ENCODE measurements at places on chromosomes 1 and 21.
A peak's percentile ranks its signal among the peaks of the same experiment; 100 is the strongest.

- DNase-seq: no peak
Measured at GRCh38 chr1:112026501-112026900, 37.0 kb upstream of the KCND3 start.

GRCh38 chr1:85569122-85569521, 11.4 kb upstream of the CCN1 start:
- DNase-seq: peak; percentile 44

- DNase-seq: no peak
Measured at GRCh38 chr1:5648410-5649165, 343.6 kb downstream of the NPHP4 start.

- DNase-seq: no peak
Measured at GRCh38 chr21:37294679-37295078, 27.5 kb upstream of the VPS26C start.

DNA sequence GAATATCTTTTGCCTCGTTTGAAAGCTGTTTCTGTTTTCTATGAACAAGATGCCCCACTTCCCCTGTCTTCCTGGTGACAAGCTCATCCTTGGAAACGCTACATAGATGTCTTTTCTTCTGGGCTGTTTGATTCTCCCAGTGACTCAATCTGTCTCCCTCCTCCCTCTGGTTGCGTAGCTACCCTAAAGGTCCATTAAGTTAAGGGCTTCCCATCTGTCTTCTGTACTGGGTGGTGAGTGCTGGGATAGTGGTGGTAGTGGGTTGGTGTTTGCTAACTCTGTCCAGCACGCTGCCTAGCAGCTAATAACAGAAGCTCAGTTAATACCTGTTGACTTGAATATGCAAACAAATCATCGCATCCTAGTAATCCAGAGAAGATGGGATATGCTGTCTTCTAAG, 50.2 kb upstream of the GCLM start:
- no peak for DNase-seq

DNA sequence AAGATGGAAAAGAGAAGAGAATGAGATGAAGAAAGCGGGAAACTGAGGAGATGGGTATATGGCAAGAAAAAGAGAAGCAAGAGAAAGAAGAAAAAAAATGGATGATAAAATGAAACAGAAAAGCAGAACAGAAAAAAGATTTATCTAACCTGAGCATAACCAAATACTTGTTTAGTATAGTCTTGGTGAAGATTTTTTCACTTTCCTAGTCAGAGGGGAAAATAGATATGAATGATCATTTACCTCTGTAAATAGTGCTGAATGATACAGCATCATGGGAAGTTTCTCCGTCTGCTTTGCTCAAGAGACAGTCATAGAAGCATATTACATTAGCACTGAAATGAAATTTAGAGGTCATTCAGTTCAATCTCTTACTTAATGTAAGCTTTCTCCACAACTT, 36.1 kb upstream of the PLPPR4 start:
- no peak for DNase-seq

GRCh38 chr21:24127651-24128050, 1479.6 kb downstream of the MRPL39 start:
- DNase-seq: no peak

DNA sequence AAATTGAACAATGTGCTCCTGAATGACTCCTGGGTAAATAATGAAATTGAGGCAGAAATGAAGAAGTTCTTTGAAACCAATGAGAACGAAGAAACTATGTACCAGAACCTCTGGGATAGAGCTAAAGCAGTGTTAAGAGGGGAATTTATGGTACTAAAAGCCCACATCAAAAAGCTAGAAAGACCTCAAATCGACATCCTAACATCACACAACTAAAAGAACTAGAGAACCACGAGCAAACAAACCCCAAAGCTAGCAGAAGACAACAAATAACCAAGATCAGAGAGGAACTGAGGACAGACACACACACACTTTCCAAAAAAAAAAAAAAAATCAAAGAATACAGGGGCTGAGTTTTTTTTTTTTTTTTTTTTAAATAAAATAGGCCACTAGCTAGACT, 564.2 kb downstream of the SMYD3 start:
- DNase-seq: no peak

GRCh38 chr21:43675871-43676270, 16.5 kb downstream of the RRP1B start:
- DNase-seq: no peak

GRCh38 chr1:2628191-2628932, 4.5 kb downstream of the MMEL1 start:
- DNase-seq: no peak

DNA sequence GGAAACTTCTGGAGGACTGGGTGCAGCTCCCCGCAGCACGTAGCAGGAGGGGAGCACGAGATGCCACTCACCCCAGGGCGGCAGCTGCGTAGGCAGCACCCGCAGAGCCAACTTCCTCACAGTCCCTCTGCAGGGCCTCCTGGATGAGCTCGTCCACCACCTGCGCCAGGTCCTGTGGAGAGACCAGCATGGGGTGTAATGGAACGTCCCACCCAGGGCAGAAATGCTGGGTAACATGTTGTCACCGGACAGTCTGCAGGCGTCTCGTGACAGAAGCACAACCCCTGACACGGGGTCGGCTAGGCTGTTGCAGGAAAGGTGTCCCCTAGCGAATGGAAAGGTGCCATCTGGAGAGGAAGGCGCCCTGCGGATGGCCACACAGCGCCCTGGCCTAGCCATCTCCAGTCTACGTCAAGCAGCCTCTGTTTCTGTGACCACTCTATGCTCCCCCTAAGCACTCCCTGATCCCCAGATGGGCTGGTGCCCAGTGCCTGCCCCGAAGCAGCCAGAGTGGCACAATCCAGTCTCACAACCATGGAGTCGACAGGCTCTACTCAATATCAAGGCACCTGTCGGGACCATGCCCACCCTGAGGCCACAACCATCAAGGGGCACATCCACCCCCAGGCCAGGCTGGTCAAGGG, 21.2 kb downstream of the MCM3AP start:
- no peak for DNase-seq

GRCh38 chr1:158649052-158649451, 37.5 kb downstream of the SPTA1 start:
- DNase-seq: no peak

- DNase-seq: no peak
Measured at GRCh38 chr1:64135462-64136223, 67.8 kb upstream of the UBE2U start.

GRCh38 chr1:240691909-240692705, 80.2 kb upstream of the GREM2 start:
- no peak for DNase-seq

GRCh38 chr1:152983743-152984142, at the start of gene SPRR1A:
SPRR1A (plus strand) TSS chr1:152984081; CDS start chr1:152985231, 1,150 bp downstream.
- DNase-seq: no peak

- no peak for DNase-seq
Measured at GRCh38 chr1:236829085-236829484, 34.0 kb downstream of the MTR start.

GRCh38 chr1:116411784-116412479, 38.9 kb downstream of the ATP1A1 start:
- peak; percentile 34 for DNase-seq

GRCh38 chr1:42305639-42306038, 29.4 kb downstream of the FOXJ3 start:
- no peak for DNase-seq

DNA sequence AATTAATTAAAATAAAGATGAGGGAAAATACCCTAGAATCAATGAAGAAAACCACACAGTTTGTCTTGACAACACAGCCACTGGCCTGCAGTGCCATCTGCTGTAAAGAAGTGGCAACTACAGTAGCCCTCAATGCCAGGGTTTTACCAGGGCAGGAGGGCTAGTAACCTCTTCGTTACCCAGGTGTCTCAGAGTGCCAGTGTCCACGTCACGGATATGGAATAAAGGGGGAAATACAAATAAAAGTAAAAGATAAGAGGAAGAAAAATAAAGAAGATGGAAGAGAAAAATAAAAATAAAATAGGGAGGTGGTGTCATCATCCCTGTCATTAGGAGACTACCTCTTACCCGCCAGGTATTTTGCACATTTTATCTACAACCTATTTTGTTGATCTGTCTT, 14.2 kb upstream of the SLC44A3 start:
- no peak for DNase-seq

DNA sequence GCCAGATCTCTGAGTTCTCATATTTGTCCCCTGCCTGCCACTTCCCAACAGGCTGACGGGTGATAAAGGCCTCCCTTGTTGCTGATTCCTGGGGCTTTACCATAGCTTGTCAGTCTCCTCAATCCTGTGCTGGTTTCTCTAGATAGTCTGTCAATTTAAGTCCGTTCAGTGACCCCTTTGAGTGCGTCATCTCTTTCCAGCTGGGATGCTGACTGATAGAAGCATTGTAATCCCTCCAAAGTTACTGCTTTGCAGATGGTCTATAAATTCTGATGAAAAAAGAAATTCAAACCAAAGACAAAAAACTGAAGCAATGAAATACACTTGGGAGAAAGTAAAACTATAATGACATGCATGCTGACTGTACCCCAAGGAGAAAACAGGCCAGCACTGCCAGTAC, 28.3 kb downstream of the RHOU start:
- DNase-seq: no peak

GRCh38 chr1:43435146-43436145, 18.3 kb downstream of the HYI start:
- DNase-seq: no peak

- DNase-seq: peak; percentile 53
Measured at GRCh38 chr1:197451381-197451780, 183.3 kb downstream of the CRB1 start.

DNA sequence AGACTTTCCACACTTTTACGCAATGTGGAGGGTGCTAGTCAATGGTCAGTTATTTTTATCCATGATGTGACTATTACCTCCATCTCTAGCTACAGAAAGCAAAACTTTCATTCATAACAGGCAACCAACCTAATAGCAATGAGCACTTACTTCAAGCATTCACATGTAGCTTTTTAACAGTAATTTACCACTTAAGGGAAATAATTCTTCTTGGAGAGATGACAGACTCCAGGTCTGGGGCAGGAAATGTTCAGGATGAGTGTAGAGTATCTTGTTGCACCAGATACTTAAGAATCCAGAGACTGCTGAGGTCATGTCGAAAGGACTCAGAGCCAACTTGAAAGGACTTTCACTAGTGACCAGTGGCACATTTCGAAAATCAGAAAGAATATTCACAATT, 347.6 kb downstream of the CHRM3 start:
- no peak for DNase-seq

GRCh38 chr1:231414260-231415016, 7.6 kb downstream of the EGLN1 start:
- no peak for DNase-seq

DNA sequence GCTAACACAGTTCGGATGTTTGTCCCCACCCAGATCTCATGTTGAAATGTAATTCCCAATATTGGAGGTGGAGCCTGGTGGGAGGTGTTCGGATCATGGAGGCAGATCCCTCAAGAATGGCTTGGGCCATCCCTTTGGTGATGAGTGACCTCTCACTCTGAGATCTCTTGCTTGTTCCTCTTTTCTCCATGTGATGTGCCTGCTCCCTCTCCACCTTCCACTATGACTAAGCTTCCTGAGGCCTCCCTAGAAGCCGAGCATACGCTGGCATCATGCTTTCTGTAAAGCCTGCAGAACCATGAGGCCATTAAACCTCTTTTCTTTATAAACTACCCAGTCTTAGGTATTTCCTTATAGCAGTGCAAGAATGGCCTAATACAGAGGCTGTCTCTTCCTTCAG, 8.1 kb upstream of the PLA2G5 start:
- DNase-seq: no peak

DNA sequence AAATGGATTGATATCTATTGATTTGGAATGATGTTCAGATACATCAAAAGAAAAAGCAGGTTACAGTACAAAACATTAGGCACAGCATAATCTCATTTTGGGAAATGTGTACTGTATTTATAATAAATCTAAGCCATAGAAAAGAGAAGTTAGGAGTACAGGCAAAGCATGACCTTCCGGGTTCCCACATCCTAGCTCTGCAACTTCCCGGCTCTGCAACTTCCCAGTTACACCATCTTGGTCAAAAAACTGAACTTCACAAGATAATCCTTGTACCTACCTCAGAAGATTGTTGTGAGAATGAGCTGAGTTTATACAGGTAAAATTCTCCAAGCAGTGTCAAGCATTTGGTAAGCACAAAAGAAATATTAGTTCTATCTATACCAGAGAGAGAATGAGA, 21.7 kb upstream of the SLC44A3 start:
- DNase-seq: no peak

- no peak for DNase-seq
Measured at GRCh38 chr1:67792741-67793458, 40.4 kb downstream of the GNG12 start.

- no peak for DNase-seq
Measured at GRCh38 chr21:25506261-25506660, 101.0 kb downstream of the MRPL39 start.
